ENCODE measurements at places on chromosomes 16 and 17.

DNA sequence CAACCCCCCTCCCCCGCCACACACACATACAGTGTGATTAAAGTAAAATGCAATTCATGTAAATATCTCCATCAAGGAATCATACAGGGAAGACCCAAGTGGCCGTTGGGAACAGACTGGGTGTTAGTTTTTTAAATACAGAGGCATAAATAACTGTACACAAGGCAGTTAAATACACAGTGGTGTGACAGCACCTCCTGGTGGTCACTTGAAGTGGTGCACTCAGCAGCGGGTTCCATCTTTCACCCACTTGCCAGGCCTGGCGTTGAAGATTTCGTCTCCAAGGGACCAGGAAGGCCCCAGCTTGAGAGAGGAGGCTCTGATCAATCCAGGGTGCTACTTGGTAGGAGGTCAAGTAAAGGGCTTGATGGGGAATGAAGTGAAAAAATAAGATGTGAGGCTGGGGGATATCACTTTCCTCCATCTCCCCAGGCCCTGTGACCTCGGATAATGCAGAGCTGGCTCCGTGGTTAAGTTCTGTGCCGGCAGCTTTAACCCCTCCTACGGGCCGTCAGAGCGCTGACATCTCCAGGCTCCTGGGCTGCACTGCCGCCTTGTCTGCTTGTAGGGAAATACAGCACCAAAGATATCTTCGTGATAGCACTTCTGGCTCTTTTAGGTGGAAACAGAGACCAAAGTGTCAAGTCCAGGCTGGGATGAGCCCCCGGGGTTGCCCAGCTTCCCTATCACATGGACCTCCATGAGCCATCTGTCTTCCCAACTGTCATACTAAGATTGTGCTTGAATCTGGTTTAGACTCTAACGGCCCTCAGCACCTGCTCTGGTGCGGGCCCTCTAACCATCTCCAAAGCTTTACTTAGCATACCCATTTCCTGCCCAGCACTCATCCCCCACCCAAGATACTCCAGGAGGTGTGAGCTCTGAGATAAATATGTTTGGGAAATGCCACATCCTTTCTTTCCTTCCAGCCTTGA lies 20.7 kb downstream of the LGALS9 start:
- peak; percentile 37 for DNase-seq

DNA sequence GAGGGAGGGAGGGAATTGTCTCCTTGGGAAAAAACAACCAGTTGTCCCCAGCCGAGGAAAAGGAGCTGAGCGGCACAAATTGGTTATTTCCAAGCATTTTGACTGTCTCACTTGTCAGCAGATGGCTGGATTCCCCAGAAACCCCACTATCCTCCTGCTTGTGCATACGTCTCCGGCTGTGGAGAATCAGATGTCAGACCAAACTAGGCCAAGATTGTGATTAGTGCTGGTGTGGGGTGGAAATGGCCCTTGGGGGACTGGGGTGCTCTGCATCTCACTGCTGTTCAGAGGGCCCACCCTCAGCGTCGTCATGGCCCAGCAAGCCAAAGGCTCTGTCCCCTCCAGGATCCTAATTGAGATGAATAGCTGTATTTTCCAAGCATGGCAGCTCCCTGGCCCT lies 131.7 kb upstream of the HSBP1 start:
- no peak for DNase-seq

- DNase-seq, result no peak
These were observed 4.7 kb downstream of the NUBP2 start for GRCh38 chr16:1787322-1788094.

- no peak for DNase-seq
These were observed 6.6 kb upstream of the EFCAB13 start for GRCh38 chr17:47317119-47317518.

DNA sequence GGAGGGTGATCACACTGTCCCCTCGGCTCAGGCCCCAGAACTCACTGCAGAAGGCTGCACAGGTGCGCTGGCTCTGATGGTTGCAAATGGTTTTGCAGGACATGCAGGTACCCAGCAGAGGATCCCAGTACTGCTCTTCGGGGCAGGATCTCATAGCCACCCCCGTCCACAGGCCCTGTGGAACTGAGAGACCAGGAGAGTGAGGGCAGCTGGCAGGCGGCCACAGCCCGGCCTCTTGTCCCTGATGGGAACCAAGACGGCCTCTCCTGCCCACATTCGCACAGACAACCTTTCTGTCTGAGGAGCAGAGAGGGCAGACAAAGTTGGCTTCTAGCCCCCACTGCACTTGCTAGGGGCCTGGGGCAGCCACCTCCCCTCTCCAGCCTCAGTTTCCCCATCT lies 19.5 kb downstream of the TNFRSF13B start:
- no peak for DNase-seq

DNA sequence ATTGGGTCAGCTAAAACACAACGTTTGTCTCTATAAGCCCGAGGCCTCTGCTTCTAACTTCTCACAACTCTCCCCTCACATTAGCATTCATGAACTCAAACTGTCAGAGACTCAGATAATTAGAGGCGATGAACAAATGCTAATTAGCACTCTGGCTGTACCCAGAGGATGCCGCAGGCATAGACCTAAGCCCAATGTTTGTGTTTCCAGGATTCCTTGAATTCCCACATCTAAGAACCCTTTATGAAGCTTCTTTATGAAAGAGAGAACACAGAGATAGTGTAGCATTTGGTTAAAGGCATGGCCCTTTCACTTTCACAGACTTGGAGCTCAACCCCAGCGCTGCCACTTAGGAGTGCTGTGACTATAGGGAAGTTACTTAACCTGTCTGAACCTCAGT lies 512.2 kb downstream of the GRIN2A start:
- DNase-seq, result no peak

DNA sequence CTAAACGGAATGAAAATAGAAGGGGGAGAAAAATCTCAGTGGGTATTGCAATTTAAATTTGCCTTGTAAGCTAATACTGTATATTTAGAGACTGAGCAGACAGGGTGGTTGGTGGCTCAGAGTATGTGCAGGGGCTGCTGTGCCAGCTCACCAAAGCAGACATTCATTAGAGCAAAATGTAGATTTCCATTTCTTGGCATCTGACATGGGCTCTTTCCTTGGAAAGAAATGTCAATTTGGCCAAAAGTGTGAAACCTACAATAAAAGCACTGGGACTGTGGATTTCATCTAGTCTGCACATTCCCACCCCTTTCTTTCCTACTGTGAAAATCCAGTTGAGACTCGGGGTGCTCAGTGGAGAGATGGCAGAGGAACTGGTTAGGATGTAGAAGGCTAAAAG lies 145.1 kb upstream of the NOG start:
- no peak for DNase-seq
